ENCODE measurements at places on chromosomes 13 and 19. TPM values are rescaled to one million over a fixed set of nuclear protein-coding genes. Genes with fewer than 3 reads are reported as not detected.

Gene CCL25
- 0.30 TPM for polyA plus RNA-seq

Gene CRX
- polyA plus RNA-seq: 0.21 TPM

Gene NHLRC3
- polyA plus RNA-seq: 32.9 TPM

Gene FCAR
- polyA plus RNA-seq: not detected

Gene DAND5
- polyA plus RNA-seq: not detected

Gene TMEM145
- polyA plus RNA-seq: 1.2 TPM

Gene IRGC
- polyA plus RNA-seq: not detected

Gene SH2D3A
- 5.6 TPM for polyA plus RNA-seq

Gene ARHGEF18
- 37.3 TPM for polyA plus RNA-seq

Gene ZNF583
- polyA plus RNA-seq: 11.9 TPM

Gene GAPDHS
- polyA plus RNA-seq: not detected

Gene LRFN3
- 10.5 TPM for polyA plus RNA-seq

Gene KCNRG
- polyA plus RNA-seq: 2.2 TPM

Gene PEX11G
- 5.8 TPM for polyA plus RNA-seq

Gene B3GNT3
- 12.0 TPM for polyA plus RNA-seq

Gene ZIK1
- polyA plus RNA-seq: 17.4 TPM

Gene RCBTB2
- polyA plus RNA-seq: 57.6 TPM

Gene CYP2A7
- polyA plus RNA-seq: 0.55 TPM

Gene ZNF540
- 3.7 TPM for polyA plus RNA-seq

Gene OR7D2
- 0.21 TPM for polyA plus RNA-seq

Gene THSD8
- 5.4 TPM for polyA plus RNA-seq

Gene LMTK3
- polyA plus RNA-seq: 1.9 TPM

Gene NDFIP2
- polyA plus RNA-seq: 52.1 TPM

Gene FFAR1
- polyA plus RNA-seq: 0.87 TPM

Gene APLP1
- 19.3 TPM for polyA plus RNA-seq

Gene LGALS7
- 0.41 TPM for polyA plus RNA-seq

Gene PEG3
- 74.4 TPM for polyA plus RNA-seq

Gene NKPD1
- polyA plus RNA-seq: 0.13 TPM

Gene DNAAF3
- 9.3 TPM for polyA plus RNA-seq

Gene DLL3
- 0.82 TPM for polyA plus RNA-seq

Gene RAD23A
- 102 TPM for polyA plus RNA-seq

Gene ZGLP1
- polyA plus RNA-seq: 2.8 TPM

Gene ZNF816
- 17.0 TPM for polyA plus RNA-seq

Gene NEK3
- 23.8 TPM for polyA plus RNA-seq

Gene KATNAL1
- polyA plus RNA-seq: 15.9 TPM

Gene IGFLR1
- polyA plus RNA-seq: 4.6 TPM

Gene TMPRSS9
- 0.88 TPM for polyA plus RNA-seq

Gene CFAP97D2
- polyA plus RNA-seq: not detected

Gene SULT2B1
- polyA plus RNA-seq: 0.32 TPM

Gene OR4F17
- not detected for polyA plus RNA-seq

Gene ZNF556
- polyA plus RNA-seq: 0.56 TPM

Gene CNN1
- 5.1 TPM for polyA plus RNA-seq

Gene CAPS
- polyA plus RNA-seq: 38.0 TPM
